ENCODE measurements at places on chromosomes 12 and 14. TPM values are rescaled to one million over a fixed set of nuclear protein-coding genes. Genes with fewer than 3 reads are reported as not detected.

Gene RBP5
- total RNA-seq: not detected

Gene FAM186B
- 0.65 TPM for total RNA-seq

Gene BBOF1
- 1.6 TPM for total RNA-seq

Gene RTN1
- total RNA-seq: 0.10 TPM

Gene HNF1A
- not detected for total RNA-seq

Gene RPAP3
- 18.2 TPM for total RNA-seq

Gene POLE2
- total RNA-seq: 8.8 TPM

Gene TMTC1
- 1.2 TPM for total RNA-seq

Gene TBC1D30
- total RNA-seq: 14.0 TPM

Gene ADAM21
- total RNA-seq: 0.19 TPM

Gene FERMT2
- total RNA-seq: 99.6 TPM

Gene SLCO1B1
- not detected for total RNA-seq

Gene WSCD2
- not detected for total RNA-seq

Gene TCTN2
- total RNA-seq: 13.1 TPM

Gene DPPA3
- not detected for total RNA-seq

Gene DAO
- not detected for total RNA-seq

Gene HNRNPC
- total RNA-seq: 625 TPM

Gene FAM90A1
- not detected for total RNA-seq

Gene RERG
- total RNA-seq: not detected

Gene KRT1
- not detected for total RNA-seq

Gene TRHDE
- total RNA-seq: under 0.01 TPM

Gene DACT1
- 1.1 TPM for total RNA-seq

Gene CELA1
- total RNA-seq: not detected

Gene POTEM
- not detected for total RNA-seq

Gene SIX4
- 6.9 TPM for total RNA-seq

Gene BHLHE41
- 0.67 TPM for total RNA-seq

Gene SPTB
- total RNA-seq: not detected

Gene FOXG1
- not detected for total RNA-seq

Gene PPP1R1A
- total RNA-seq: not detected

Gene ATL1
- total RNA-seq: 1.3 TPM

Gene EPYC
- not detected for total RNA-seq

Gene KERA
- not detected for total RNA-seq

Gene AEBP2
- 23.2 TPM for total RNA-seq

Gene KCNJ8
- total RNA-seq: under 0.01 TPM
